CD4-positive, alpha-beta T cell treated with Interleukin-2 at 100 ng/mL for 4 hours (primary cell): ENCODE measurements at places on chromosomes 7 and 10.

DNA sequence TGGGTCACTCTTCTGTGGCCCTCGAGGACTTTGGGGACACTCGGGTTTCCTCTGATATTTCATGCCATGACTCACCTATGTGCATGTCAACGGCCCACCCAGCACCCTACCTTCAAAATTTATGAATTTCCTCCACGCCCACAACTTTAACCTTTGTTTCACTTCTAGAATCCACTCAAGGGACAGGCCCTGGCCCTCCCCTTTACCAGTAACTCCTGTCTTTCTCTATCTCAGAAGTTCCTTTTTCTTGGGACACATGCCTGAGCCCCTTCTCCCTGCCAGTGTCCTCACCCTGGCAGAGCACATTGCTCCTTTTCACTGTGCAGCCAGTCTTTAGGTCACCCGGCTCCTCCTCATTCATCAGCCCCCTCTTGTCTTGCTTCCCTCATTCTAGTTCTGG, 282.5 kb upstream of the KLF6 start:
- peak; percentile 34 for DNase-seq

GRCh38 chr10:102678068-102678400, 33.8 kb downstream of the TRIM8 start:
- DNase-seq = no peak

- DNase-seq = peak; percentile 5
Observed at GRCh38 chr10:51001587-51001986, 72.7 kb upstream of the PRKG1 start.

DNA sequence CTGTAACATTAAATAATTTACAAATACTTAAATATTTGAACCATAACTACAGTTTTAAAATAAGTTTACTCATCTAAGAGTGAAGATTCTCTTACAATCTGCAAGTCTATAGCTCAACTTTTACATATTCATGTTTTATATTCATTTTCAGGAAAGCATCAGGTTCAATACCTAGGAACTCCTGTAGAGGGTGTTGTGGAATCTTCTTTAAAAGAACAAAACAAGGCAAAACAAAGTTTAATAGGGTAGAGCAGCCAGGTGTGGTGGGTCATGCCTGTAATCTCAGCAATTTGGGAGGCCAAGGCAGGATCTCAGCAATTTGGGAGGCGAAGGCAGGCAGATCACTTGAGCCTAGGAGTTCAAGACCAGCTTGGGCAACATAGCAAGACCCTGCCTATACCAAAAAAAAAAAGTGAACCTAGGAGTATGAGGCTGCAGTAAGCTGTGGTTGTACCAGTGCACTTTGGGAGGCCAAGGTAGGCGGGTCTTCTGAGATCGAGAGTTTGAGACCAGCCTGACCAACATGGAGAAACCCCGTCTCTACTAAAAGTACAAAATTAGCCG, 45.1 kb downstream of the ST8SIA6 start:
- DNase-seq = peak; percentile 57

DNA sequence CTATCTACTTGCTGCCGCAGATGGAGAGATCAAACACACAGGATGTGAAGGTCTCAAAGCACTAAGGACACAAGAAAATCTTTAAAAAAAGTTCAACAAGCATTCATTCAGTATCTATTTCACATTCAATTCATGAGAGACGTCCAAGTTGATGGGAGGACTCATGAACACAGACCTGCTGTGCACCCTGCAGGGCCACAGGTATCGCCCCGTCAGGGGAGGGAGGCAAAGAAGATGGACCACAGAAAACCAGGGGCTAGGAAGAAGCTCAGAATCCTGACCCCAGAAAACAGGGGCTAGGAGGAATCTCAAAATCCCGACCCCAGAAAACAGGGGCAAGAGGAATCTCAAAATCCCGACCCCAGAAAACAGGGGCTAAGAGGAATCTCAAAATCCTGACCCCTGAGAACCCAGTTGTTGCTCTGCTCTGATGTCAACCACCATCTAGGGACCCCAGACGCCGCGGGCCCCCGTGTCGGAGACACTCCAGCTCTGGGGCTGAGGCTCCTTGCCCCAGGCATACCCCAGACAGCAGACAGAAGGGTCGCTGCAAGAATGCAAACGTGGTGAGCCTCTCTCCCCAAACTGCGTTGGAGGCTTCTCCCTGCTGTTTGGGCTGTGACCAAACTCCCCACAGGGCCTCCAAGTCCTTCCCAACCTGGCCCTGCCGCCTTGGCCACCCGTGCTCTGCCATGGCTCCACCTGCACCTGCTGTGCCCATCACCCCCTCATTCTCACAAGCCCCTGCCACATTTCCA, 197.6 kb downstream of the DIP2C start:
- DNase-seq = no peak

DNA sequence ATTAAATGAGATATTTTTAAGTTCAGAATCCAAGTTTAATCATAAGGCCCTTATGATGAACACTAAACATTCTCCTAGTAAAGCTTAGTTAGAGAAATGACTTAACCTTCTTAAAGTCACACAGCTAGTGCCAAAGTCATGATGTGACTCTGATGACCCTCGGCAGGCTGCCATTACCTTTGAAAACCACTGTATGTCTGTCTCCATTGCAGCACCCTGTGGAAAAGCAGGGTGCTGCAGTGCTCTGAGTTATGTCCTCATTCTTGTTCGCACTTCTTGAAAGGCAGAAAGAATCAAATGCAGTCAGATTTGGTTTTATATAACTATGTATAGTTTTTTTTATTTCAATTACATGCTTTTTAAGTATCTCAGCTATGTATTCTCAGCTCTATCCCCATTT, 105.0 kb downstream of the PHTF2 start:
- peak; percentile 11 for DNase-seq

DNA sequence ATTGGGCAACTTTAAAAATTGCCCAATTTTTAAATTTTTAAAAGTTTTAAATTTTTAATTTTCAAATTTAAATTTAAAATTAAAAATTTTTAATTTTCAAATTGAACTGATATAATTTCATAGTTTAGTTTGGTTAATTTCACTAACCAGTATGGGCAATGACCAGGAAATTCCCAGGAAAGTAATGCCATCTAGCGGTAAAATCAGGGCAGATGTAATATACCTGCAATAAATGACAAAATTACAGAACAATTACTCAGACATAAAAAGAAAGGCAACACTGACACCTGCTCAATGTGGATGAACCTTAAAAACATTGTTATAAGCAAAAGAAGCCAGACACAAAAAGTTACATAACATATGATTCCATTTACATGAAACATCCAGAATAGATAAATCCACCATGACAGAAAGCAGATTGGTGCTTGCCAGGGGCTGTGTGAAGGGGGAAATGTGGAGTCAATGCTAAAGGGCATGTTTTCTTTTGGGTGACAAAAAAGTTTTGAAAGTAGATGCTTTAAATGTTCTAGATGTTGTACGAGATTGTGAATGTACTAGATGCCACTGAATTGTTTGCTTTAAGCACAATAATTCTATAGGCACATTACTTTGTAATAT, 28.6 kb upstream of the SLC16A12 start:
- DNase-seq = peak; percentile 65

- DNase-seq = no peak
Observed at GRCh38 chr10:3125527-3126170, 46.9 kb downstream of the PITRM1 start.

- DNase-seq = no peak
Observed at GRCh38 chr10:78523453-78523852, 489.8 kb downstream of the RPS24 start.

DNA sequence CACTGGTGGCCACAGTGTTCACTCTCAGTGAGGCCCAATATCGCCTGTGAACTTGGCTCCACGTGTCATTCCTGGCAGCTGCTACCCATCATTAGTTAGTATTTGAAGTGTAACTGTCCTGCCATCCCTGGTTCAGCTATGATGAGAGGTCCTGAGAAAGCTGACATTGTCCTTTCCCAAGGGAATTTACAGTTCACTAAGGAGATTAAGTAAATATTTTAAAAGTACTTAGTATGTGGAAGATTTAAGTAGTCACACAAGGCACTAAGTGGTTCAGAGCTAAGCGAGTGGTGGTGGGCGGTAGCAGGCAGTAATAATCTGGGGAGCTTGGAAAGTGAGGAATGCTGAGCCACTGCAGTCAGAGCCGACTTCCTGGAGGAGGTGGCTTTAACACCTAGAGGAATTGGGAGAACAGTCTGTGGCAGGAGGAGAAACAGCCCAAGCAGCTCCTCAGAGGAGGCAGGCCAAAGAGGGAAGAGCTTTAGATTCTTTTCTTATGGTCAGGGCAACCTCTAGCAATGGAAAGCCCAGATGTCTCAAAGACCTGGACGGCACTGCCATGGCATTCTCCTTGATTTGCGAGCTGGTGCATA, 519.7 kb downstream of the LRMDA start:
- no peak for DNase-seq

DNA sequence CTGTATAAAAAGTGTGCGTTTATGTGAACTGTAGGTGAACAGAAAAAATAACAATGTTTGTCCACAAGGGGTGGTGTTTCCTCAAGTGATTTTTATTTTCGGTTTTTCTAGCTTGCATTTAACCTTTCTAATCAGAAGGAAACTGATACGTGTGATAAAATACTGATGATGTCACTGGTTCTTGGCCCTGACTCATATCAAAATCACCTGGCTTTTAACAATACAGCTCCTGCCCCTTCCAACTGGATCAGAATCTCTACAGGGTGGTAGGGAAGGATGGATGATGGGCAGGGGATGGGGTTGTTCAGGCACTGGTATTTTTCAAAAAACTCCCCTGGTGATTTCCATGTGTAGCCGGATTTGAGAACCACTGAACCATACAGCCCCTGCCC, 10.9 kb downstream of the NPFFR1 start:
- peak; percentile 54 for DNase-seq

DNA sequence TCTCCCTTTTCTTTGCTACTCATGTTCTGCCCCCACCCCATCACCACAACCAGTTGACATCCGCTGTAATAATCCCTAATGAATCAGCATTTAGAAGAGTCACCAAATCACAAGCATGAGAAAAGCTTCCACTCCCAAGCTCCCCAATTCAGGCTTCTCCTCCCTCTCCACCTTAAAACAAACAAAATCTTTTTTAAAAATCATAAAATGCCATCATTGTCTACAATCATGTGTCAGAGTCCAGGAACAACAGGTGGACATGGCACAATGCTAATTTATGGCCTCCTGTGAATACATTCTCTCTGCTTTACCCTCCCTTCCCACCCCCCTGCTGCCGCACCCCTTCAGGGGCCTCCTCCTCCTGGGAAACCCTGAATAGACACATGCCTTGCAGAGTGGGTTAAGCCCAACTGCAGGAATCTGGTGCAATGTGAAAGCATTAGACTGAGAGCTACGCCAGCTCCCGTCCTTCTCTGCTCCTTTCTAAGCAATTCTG, 3.7 kb downstream of the LRRC4 start:
- no peak for DNase-seq

DNA sequence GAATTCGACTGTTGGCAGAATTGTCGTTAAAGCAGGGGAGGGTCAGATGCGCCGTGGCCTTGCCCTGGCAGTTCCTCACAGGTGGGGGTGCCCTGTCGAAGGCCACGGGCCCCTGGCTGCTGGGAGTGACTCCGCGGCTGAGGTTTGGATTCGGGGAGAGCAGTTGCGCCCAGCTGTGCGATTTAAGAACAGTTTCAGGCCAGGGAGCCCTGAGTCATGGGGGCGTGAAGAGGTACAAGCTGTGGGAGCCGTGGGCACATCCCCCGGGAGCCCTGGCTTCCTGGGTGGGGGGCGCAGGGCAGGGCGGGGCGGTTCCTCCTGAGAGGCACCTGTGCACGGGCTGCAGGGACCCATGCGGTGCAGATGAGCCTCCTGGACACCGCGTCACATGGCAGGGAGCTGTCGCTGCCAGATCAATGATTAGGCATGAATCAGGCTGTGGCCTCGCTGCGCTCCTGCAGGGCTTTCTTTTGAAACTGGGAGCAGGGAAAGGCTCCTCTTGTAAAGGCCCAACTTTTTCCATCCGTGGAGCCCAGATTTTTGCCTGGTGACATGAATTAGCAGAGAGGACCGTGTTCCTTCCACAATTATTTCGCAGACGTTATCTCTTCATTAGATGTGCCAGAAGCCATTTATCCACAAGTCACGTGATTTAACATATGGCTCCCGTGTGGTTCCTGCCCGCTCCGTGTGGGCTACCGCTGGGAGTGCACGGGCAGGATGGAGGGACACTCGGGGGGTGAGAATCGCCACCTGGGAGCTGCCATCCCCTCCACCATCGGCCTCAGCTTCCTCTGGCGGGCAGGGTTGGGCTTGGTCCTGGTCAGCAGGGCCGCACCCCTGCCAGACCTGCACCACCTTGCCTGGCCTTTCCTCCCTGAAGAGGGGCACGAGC, 918 bp downstream of the PWWP2B start:
- peak; percentile 33 for DNase-seq

DNA sequence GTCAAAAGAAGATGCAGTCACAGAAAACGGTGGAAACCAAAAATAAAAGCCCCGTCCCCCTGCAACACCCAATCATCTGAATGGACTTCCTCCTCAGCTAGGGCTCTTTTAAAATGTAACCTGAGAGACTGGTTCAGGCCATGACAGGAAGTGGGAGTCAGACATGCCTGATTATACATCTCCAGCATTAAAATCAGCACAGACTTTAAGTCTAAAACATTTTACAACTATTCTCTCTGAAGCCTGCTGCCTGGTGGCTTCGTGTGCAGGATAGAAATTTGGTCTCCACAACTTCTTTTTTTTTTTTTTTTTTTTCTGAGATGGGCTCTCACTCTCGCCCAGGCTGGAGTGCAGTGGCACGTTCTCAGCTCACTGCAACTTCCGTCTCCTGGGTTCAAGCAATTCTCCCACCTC, 30.3 kb downstream of the HACD1 start:
- no peak for DNase-seq

DNA sequence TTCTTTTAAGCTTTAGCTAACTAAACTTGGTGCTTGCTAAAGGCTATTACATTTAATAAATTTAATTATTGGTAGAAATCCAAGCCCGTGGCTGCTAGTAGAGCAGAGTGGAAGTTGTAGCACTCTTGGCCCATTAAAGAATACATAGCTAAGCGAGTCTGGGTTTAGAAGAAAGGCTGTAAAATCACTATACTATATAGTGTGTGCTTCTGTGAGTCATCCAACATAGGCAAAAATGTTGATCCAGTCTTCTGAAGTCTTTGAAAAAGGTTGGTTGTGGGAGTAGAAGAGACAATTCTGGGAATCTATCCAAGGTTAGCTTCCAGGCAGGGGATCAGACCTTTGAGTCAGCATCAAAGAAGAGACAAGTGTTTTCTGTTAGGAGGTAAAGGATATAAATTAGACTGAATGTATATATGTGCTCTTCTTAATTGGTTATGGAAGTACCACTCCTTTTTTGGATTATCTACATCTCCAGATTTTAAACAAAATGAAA, 664.2 kb downstream of the NXPH1 start:
- no peak for DNase-seq
